ENCODE measurements at places on chromosomes 6 and 20.

GRCh38 chr20:20712004-20712473 is 405 bp downstream of the RALGAPA2 start:
- peak; percentile 47 for DNase-seq

DNA sequence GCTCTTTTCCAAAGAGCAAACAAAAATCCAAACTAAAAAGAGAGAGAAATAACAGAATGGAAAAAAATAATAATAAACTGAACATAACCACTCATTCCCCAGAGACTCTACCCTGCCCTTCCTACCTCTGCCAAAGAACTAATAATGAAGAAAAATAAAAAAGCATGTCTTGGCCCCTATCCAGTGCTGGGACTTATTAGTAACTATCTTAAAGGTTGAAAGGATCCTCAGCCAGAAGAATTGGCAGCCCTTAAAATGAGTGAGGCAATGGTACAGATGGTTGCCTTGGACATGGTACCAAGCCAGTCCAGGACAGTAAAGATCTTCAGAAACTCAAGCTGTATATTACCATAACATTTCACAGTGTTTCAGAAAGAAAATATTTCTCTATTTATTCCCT is 279.3 kb downstream of the HACE1 start:
- DNase-seq: no peak

DNA sequence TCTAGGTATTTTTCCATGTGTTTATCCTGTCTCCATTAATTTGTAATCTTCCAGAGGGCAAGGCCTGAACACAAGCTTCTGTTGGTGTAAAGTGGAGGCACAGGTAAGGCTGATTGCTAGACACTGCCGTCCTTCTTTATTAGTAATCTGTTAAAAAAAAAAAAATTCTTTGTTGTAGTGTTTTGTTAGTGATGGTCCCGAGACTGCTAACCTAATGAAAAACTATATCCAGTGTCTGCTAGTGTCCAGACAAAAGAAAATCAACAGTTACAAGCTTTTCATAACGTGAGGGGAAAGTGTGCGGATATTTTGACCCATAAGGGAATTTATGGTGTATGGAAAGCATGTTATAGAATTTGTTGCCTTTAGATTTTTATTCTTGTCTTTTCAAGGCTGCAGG is 4.2 kb upstream of the HIVEP1 start:
- no peak for DNase-seq

- DNase-seq: no peak
Measured at GRCh38 chr6:52929321-52930164, 20.0 kb upstream of the GSTA3 start.

Measured in NCI-H1092 (cell line).